ENCODE measurements at places on chromosomes 12 and 14.

DNA sequence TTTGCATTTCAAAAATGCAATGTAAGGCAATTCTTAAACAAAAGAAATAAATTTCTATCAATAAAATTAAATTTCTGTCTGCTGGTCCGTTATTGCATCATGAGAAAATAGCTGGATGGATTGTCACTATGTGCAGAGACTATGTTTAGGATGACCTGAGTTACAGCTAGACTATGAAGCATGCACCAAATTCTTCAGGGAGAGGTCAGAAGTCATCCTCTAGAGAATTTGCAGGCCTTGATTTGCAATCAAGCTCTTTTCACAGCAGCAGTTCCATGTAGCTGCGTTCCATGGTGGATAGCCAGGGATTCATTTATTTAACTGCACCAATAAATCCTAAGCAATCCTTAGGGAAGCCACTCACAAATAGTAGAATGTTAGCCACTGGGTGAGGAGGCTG lies 253.7 kb downstream of the MSRB3 start:
- no peak for ATAC-seq

- ATAC-seq = no peak
Observed at GRCh38 chr14:23006188-23006534, 3.8 kb downstream of the C14orf93 start.

GRCh38 chr14:52926953-52927352 lies 23.9 kb downstream of the FERMT2 start:
- no peak for ATAC-seq

- no peak for ATAC-seq
Observed at GRCh38 chr14:79265366-79265946, 945.8 kb downstream of the DIO2 start.

- no peak for ATAC-seq
Observed at GRCh38 chr12:26514364-26514763, 318.6 kb downstream of the ITPR2 start.

DNA sequence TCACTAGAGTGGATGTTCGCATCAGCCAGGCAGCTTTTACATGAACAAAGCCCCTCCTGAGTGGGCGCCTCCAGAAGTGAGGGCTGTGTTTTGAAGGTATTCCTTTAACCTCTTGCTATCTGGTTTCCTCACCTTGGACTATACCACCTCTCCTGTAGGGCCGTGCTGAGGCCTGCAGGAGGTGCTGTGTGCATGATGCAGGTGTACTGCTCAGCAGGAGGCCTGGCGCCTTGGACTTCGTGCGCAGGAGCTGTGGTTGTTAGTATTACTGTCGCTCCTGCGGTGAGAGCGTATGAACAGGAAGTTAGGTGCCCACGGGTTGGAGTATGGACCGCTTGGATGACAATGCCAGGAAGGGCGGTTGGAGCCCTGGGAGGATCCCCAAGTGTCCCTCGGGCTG lies 130.7 kb downstream of the TSPAN9 start:
- no peak for ATAC-seq

GRCh38 chr14:34120185-34120977 lies 169.5 kb upstream of the EGLN3 start:
- no peak for ATAC-seq

DNA sequence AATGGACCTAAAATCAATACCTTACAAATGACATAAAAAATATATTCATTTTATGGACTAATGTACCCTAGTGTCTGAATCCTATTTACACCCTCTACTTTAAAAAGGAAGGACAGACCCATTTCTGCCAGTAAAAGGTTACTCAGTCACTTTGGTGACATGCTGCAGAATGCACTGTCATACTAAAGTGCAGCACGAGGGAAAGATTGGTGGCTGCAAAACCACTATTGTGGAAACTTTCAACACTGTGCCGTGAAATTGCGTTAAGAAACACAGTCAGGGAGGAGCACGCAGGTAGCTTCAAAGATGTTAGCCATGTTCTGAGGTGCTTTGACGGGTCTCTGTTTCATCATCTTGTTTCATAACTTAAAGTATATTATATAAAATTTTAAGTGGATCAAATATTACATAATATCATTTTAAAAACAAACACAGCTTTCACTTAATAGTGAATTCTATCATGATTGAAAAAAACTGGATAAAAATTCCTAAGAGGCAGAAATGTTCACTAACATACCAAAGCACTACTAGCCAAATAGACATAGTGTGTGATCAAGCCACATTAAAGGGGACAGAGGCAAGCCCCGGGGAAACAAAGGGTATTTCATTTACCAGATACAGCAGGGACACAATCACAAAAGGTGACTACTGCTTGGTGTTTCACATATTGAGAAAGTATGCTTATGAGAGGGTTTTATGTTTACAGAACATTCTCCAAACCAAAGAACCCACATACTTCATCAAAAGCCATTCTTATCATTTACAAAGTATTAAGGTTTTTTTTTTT lies 330.8 kb upstream of the SOX5 start:
- ATAC-seq = no peak

DNA sequence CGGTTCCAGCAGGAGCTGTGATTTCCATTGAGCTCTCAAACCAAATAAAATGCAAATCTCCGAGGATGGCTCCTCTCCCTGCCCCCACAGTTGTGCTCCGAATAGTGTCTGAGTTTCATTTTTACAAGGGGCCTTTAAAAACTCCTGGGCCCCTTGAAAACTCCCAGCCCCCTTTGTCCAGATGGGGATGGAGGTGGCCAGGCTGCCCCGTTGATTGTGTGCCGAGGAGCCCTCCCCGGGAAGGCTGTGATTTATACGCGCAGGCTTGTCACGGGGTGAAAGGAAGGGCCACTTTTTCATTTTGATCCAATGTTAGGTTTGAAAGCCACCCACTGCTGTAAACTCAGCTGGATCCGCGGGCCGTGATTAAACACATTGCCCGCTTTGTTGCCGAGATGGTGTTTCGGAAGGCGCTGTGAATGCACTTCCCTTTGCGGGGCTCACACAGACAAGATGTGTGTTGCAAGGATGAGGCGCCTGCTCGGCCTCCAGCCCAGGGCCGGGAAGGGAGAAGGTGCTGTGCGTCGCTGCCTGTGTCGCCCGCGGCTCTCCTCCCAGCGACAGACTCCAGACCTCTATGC lies 98.8 kb downstream of the TMEM132C start:
- no peak for ATAC-seq

DNA sequence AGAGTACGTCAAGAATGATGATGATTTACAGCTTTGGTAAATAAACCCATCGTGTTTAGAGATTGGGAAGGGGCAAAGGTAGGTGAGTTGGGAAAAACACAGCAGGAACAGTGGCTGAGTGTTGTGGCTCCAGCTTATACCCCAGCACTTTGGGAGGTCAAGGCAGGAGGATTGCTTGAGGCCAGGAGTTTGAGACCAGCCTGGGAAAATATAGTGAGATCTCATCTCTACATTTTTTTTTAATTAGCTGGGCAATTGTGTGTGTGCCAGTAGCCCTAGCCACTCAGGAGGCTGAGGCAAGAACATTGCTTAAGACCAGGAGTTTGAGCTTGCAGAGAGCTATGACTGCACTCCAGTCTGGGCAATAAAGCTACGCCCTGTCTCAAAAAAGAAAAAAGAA lies 77.1 kb downstream of the RASSF9 start:
- peak; percentile 73 for ATAC-seq

DNA sequence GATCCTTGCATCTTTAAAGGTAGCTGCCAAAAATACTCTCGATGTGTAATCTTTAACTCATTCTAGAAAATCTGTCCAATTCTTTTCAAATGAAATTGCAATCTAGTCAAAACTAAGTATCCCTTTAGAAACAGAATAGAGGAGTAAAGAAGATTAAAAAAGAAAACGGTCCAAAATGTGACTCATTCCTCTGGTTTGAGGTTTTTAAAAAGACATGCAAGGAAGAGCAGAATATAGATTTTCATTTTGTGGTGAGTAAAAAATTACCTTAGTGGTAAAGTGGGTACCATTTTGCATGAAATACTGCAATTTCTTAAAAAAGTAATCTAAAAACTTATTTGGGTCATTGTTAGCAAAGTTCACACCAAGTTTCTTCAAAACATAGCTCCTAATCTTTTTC lies 108.4 kb downstream of the BRMS1L start:
- no peak for ATAC-seq

GRCh38 chr12:27213304-27213703 lies 30.8 kb upstream of the STK38L start:
- ATAC-seq = no peak

DNA sequence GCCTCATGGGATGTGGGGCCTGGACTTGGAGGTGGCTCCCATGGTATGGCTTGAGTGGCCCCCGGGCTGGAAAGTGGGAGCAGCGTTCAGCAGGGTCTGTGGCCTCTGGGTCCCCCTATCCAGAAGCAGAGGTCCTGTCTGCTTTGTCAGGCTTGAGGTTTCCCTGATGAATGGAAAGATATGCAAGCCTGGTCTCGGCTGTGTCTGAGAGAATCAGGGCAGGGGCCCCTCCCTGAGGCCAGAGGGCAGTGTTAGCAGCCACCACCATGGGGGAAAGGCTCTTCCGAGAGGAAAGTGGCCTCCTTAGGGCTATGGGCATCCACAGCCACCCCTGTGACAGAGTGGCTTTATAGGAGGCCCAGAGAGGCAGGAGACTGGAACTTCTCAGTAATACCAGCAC lies 128.2 kb downstream of the VRK1 start:
- no peak for ATAC-seq

GRCh38 chr14:80150301-80150700 lies 61.0 kb downstream of the DIO2 start:
- peak; percentile 45 for ATAC-seq

All from esophagus mucosa (tissue), 1 donor.